NCI-H345 (cell line): ENCODE measurements at places on chromosomes 2 and 18.

DNA sequence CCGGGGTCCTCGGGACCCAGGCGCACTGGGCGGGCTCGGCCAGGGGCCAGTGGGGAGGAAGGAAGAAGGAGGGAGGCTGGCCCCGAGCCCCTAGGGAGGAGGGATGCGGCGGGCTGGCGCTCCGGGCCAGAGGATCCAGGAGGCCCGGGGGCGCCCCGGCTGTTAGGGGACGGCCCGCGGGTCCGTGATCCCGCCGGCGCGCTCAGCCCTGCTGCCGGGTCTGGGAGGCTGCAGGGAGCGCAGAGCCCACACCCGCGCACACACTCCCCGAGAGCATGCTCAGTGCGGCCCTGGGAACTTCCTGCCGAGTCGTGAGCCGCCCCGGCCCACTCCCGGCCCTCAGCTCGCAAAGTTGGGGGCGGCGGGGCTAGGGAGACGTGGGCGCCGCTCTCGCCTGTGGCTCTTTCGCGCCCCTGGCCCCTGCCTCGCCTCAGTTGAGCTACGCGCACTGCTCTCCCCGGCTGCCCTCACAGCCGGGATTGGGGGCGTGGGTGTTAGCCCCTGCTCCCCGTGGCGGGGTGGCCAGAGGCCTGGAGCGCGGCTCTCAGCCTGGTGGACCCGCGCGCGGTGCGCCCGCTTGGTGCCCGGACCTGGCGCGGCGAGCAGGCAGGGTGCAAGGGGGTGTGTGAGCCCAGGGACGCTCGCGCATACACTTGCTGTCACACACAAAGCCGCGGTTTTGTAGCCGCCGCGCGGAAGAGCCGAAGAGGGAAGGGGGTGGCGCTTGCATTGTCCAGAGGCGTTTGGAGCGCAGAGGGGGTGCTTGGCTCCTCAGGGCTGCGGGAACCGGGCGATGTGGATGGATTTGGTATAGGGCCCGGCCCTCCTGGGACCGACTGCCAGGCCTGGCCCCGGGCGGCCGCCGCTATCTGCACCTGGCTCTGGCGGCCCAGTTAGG lies 132.9 kb upstream of the MGAT5 start:
- peak; percentile 40 for DNase-seq

DNA sequence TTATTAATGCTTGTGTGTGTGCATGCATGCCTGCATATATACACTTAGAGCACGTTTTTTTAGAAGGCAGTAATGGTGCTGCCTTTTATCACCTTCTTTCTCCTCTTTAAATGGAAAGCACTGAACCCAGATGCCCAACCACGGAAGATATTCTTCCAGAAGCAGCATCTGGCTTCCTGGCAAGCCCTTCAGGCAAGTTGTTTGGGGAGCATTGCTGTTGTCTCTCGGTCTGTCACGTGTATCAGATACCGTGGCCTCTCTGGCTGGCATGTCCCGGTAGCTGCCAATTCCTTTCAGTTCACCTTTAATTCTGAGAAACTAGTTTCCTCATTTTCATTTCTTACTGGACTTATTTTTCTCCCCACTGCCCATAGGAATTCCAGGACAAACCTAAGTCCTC lies 587.8 kb downstream of the ARHGAP15 start:
- no peak for DNase-seq

GRCh38 chr18:75556841-75557240 lies 129.3 kb upstream of the SMIM21 start:
- no peak for DNase-seq

DNA sequence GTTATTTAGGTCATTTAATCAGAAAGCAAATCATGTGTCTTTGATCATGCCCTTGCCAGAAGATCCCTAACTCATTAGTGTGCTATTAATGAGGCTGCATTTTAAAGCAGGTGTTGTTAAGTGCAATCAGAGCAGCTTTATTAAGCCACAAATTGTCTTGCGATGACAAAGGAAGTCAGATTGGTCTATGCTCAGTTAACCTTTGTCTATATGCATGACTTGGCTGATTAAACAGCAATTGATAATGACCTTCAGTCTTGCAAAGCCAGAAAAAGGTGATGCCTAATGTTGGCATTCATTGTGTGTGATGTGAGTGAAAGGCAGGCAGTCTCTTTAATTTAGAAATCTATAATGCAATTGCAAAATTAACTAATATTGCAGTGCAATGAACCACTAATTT lies 166.9 kb downstream of the RND3 start:
- no peak for DNase-seq

- DNase-seq: no peak
Observed at GRCh38 chr2:172214252-172214651, 111.6 kb upstream of the DLX2 start.

- DNase-seq: peak; percentile 79
Observed at GRCh38 chr2:172710584-172711047, 25.0 kb upstream of the RAPGEF4 start.

GRCh38 chr2:221170548-221170947 lies 401.6 kb downstream of the EPHA4 start:
- DNase-seq: no peak

DNA sequence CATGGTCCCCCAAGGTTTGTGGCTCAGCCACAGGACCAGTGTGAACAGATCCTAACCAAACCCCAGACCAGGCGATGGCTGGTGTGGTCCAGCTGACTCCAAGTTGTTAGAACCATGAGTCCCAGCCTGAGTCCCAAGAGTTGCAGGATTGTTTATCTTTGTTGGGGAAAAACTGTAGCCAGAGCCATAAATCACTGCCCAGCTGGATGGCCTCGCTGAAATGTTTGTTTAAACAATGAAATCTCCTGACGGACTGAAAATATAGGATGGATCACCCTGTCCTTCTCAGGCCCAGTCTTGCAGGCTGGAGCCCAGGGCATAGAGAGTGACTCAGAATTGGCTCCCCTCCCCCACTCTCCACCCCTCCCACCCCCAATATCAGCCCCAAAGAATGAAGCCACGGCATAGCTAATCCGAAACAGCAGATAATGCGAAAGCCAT lies 36.4 kb downstream of the PKDCC start:
- no peak for DNase-seq

- DNase-seq: no peak
Observed at GRCh38 chr2:28347596-28347995, 45.1 kb upstream of the FOSL2 start.

- no peak for DNase-seq
Observed at GRCh38 chr2:141386168-141386567, 744.6 kb downstream of the LRP1B start.

DNA sequence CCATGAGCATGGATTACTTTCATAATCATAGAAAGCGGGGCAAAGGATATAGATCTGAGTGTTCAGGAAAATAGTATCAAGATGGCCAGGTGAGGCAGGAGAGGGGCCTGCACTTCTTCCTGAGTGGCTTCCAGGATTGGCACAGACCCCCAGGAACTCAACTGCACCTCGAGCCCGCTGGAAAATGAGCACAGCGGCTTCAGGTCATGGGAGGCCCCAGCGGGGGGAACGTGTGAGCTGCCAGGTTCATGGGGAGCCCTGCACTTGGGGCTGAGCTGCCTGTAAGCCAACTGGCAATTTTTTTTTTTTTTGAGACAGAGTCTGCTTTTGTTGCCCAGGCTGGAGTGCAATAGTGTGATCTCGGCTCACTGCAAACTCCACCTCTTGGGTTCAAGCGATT lies 81.5 kb upstream of the ODC1 start:
- no peak for DNase-seq

GRCh38 chr2:95575857-95576256 lies 15.9 kb upstream of the TRIM43 start:
- DNase-seq: no peak

DNA sequence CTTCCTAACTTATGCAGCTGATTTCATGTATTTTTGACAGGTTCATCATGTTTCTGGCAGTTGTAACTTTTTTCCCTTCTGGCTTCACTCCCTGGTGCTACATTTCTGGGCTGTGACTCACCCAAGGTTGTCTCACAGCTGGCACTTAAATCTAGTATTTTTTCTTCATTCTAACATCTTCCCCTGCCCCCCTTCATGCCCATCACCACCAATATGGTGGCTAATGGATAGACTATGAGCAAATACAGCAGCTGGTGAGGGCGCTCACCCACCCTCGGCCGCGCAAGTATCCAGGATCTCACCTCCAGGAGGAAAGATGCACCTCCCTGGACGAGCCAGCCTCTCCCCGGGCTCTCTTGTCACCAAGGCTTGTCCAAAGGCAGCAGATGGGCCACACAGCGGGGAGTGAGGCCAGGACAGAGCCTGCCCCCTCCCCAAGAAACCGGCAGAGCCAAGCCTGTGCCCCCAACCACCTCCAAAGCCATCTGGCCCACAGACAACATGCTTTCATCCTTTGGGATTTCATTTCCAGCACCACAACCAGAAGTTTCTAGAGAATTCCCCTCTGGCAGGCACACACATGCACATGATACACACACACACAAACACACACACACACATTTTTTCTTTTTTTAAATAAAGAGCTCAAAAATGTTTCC lies 39.1 kb downstream of the ATOH8 start:
- DNase-seq: no peak

GRCh38 chr18:3649633-3650426 lies 199.9 kb downstream of the TGIF1 start:
- no peak for DNase-seq

DNA sequence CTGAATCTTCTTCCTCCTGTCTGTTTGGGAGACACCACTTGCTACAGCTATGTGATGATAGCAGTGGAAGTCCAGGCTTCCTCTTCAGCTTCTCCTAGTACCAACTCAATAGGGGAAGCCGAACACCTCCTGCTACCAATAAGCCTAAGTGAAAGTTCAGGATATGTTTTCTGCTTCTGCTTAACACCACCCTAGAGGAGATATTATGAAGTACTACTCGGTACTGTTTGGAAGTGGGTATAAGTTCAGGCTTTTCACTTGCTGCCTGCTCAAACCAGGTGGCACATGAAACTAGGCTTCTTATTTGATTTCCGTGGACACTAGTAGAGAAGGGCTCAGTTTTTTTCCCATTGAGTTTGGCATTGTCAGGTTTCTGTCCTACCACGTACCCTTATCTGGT lies 99.8 kb downstream of the PTPN4 start:
- no peak for DNase-seq

- no peak for DNase-seq
Observed at GRCh38 chr2:152062125-152063091, 36.4 kb downstream of the CACNB4 start.

DNA sequence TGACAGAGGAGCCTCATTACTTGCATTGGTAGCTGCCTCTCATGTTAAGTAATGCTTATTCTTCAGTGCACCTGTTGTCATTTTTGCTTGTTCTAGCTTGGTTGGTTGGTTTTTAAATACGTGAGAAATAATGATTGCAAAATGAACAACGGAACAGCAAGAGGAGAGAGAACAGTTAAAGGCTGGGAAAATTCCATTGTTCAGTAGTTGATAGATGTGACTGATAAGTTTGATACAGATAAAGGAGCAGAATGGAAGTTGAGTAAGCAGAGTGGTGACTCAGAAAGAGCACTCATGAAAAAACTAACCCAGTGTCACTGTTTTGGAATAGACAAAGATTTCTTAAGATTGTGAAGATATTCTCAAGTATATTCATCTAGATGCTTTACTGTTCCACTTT lies 50.5 kb downstream of the MTA3 start:
- no peak for DNase-seq

GRCh38 chr2:190685333-190685732 lies 36.5 kb downstream of the NAB1 start:
- DNase-seq: no peak

- no peak for DNase-seq
Observed at GRCh38 chr2:159900343-159900742, 102.3 kb upstream of the CD302 start.

GRCh38 chr2:82968358-82968757 lies 1490.7 kb downstream of the SUCLG1 start:
- DNase-seq: no peak

- no peak for DNase-seq
Observed at GRCh38 chr2:23589739-23590138, 204.8 kb downstream of the KLHL29 start.

- DNase-seq: no peak
Observed at GRCh38 chr18:1624612-1625011, 719.9 kb downstream of the ADCYAP1 start.

DNA sequence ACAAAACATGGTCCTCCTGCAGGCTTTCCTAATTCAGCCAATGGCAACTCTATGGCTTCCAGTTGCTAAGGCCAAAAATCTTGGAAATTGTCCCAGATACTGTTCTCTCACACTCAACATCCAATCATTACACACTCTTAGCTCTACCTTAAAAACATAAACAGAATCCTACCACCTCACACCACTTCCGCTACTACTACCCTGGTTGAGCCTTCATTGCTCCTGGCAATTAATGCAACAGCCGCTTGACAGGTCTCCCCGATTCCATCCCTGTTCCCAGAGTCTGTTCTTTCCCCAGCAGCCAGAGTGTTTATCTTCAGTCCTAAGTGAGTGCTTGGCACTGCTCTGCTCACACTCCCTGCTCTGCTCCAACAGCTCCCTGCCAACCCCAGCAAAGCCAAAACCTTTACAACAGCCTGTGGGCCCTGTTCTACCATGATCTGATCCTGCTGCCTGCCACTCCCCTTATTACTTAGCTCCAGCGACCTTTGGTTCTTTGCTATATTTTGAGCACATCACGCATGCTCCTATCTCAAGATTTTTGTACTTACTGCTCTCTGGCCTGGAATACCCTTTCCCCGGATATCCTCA lies 67.5 kb upstream of the AMMECR1L start:
- DNase-seq: no peak

GRCh38 chr2:162177301-162177700 lies 25.3 kb upstream of the GCG start:
- no peak for DNase-seq

GRCh38 chr2:47357483-47357882 lies 45.5 kb upstream of the MSH2 start:
- DNase-seq: peak; percentile 50

GRCh38 chr2:238865744-238866355 lies 18.0 kb downstream of the TWIST2 start:
- DNase-seq: no peak

- no peak for DNase-seq
Observed at GRCh38 chr2:64533882-64534281, 9.8 kb downstream of the AFTPH start.

- DNase-seq: no peak
Observed at GRCh38 chr2:25620711-25621110, 52.7 kb downstream of the DTNB start.

- DNase-seq: no peak
Observed at GRCh38 chr2:95275601-95276243, 1.5 kb downstream of the PROM2 start.

- DNase-seq: peak; percentile 9
Observed at GRCh38 chr2:159960414-159960813, 102.0 kb downstream of the PLA2R1 start.

DNA sequence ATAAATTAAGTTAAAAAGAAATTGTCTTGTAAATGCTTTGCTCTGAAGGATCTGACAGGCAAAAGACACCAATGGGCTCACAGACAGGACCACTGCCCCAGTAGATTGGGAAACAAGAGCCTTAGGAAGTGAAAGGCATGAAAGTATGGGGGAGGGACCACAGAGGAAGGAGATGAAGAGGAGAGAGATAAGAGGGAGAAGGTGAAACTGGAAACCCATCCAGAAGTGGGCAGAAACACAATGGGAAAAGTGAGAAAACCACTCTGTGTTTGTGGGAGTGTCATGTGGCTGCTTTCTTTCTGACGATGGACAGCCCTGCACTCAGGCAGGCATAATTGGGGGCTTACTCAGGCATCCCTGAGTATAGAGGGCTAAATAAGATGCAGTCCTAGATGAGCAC lies 101.5 kb upstream of the STON1 start:
- DNase-seq: no peak
